ENCODE measurements at places on chromosomes 5 and 9.
A peak's percentile ranks its signal among the peaks of the same experiment; 100 is the strongest.

DNA sequence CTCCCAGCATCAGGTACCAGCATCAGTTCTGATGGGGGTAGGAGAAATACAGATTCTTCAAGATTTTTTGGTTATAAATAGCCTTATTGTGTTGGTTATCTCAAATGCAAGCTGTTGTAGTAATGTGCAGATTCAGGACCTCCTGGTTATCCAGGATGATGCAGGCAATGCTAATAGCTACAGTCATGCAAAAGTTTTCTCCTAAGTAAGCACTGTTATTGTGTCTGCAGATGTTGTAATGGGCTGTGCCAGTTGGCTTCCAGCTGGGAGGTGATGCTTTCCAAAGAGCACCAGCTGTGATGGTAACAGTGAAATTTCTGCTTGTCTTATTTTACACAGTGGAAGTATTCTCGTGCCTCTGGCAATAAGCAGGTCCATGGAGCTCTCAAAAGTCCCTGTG lies 719.2 kb upstream of the CTNND2 start:
- DNase-seq, result no peak

DNA sequence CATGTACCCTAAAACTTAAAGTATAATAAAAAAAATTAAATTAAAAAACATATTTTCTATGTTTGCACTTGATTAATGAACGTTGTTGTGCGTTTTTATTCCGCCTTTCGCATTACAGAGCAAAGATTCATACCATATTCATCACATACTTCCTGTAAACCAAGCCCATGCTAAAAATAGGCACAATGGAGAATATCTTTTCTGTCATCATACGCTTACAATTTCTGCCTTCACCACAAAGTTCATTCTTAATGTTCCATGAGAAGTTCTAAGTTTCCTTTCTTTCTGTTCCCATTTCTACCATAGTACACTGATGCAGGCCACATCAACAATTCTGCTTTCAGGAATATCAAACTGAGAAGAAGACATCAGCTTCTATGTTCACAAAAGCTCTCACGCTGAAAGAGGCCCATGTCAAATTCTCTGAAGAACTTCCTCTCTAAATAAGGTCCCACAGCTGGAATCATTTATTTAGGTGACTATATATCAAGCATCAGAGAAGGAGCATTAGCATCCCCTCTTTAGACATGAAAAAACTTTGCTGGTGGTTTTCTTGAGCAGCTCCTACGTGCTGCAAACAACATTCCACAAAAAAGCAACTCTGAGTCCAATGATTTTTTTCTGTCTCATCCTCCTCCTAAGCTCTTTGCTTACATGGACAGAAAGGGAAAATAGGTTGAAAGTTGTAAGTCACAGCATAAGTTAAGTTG lies 456.4 kb downstream of the CDH10 start:
- DNase-seq, result no peak

DNA sequence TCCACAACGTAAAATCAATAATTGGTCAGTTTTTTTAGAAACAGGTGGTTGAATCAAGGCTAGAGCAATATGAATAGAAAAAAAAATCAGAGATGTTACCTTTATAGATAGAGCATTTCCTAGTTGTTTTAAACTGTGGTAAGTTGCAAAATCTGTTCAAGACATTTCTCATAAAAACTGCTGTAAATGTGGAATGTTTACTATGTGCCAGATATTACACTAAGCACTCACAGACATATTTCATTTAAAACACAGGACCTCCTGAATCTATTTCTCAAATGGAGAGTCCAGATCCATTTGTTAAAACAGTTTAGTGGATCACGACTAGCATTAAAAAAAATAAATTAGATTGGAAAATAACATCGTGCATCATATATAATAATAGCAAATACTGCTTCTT lies 570.0 kb upstream of the ZNF608 start:
- no peak for DNase-seq

- no peak for DNase-seq
Measured at GRCh38 chr5:84303315-84303714, 81.4 kb downstream of the EDIL3 start.

DNA sequence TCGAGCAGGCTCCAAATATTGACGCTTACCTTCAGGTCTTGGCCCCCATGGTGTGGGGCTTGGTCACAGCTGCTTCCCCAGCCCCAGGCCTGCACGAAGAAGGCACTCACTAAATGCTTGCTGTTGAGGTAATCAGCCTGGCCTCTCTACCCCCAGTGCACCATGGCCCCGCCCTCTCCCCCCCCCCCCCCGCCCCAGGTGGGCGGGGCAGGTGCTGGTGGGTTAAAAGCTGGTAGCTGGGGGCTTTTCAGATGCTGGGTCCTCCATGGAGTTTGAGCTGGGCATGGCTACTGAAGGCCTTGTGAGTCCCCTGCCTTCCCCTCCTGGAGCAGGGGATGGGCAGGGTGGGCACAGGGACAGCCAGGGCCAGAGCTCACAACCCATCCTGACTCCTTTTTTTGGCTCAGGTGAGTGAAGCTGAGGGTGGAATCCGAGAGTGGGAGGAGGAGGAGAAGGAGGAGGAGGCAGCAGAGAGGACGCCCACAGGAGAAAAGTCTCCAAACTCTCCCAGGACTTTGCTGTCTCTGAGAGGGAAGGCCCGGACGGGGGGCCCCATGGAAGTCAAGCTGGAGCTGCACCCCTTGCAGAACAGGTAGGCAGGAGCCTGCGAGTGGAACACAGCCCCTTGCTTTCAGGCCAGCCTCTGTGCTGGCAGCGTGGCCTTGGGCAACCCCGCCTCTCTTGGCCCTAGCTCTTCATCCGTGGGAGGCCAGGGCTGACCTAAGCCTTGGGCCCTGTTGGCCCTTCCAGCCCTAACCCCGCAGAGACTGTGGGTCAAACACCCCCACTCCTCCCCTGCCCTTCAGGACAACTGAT lies 4.4 kb upstream of the TSPAN17 start:
- no peak for DNase-seq

DNA sequence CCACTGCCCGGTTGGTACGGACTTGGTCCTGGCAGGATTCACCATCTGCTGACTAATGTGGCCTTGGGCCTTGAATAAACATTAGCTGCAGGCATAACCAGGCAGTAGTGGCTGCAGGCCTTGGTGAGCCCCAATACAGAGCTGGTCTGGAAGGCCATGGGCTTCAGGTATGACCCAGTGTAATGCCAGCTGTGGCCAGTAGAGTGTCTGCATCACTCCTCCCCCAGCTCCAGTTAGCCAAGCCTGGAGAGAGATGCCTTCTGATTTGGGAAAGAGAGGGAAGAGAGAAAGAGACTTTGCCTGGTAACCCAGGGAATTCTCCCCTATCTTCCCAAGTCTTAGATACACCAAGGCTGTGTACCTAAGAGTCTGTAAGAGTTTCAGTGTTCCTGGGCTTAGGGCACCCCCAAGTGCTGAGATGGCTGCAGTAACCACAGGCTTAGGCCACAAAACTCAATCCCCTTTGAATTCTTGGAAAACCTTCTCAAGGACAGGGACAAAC lies 5.6 kb upstream of the C5 start:
- DNase-seq, result no peak

DNA sequence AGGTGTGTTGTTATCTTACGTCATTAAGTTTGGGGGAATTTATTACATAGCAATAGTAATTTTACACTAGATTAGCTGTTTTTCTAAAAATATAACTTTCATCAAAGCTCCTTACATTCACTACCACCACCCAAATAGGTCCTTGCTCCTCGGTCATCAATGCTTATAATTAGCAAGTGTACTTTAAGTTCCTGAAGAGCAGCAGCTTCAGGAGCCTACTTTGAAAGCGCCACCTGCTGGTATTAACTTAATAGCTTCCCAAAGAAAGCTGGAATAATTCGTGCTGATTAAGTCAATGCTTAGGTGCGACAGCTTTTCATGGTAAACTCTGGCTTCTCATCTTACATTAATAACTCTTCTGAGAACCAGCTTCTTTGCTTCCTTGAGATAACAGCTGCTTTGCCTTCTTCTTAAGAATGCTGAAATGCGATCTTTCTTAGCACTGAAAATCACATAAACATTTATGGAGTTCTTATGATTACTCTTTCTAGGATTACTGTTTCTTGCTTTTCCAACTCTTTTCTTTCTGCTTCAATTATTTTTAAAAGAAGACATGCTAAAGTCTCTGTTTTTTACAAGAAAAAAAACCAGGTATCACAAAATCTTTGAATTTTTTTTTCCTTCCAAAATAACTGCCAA lies 10.0 kb upstream of the C5 start:
- DNase-seq, result no peak

- DNase-seq, result no peak
Measured at GRCh38 chr9:136787690-136788400, 3.3 kb upstream of the TMEM141 start.

- no peak for DNase-seq
Measured at GRCh38 chr5:89281766-89282553, 399.0 kb upstream of the MEF2C start.

DNA sequence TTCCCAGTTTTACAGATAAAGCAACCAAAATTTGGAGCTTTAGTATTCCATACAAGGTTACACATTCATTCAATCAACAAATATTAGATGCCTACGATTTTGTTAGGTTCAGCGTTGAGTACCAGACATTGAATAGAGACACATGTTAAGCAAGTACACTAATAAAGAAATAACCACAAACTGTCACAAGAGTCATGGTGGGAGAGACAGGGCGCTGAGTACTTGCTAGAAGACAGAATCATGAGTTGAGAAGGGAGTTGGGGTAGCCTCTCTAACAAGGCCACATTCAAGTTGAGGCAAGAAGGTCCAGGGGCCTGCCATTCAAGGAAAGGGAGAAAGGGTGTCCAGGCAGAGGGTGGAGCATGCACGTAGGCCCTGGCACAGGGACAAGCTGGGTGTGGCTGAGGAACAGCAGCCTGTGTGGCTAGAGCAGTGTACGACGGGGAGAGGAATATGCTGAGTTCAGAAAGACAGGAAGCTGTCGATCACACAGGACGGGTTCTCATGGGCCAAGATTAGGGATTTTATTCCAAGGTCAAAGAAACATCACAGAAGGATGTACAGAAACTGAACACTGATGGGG lies 17.0 kb downstream of the CDK5RAP2 start:
- no peak for DNase-seq

DNA sequence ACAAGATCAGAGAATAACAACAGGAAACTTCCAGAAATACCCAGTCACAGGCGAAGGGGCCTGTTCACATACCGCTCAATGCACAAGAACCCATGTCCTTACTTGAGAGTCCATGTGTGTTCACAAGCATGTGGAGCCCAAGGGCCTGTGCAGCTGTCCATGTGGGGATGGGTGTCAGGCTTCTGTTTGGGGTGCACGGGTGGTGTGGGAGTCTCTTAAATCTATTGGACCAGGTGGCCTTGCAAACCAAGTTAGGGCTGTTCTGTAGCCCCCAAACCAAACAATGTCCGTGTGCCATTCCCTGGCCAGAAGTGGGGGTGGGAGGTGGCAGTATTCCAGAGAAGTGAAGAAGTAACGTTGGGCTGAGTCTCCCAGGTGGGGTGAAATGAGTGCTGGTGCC lies 222.3 kb downstream of the PBX3 start:
- DNase-seq, result no peak

GRCh38 chr5:19739671-19740070 lies 248.3 kb downstream of the CDH18 start:
- no peak for DNase-seq

DNA sequence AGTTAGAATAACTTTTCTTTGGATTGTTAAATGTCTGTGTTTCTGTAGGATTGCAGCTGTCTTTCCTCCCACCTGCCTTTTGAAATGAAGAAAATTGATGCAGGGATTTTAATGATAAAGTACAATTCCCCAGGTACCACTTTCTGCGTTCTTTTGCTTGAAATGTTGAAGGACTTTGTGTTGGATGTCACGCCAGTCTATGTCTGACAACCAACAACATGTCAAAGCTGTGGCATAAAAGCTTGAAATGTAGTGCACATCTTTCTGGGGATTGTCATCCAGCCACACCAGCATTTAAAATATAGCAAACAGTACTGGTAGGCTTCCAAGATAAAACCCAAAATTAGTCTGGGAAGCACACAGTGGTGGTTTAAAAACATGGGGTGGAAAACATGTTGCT lies 381.4 kb downstream of the TMEM161B start:
- DNase-seq, result no peak

GRCh38 chr5:97534166-97534565 lies 351.1 kb upstream of the RIOK2 start:
- DNase-seq, result peak; percentile 50

DNA sequence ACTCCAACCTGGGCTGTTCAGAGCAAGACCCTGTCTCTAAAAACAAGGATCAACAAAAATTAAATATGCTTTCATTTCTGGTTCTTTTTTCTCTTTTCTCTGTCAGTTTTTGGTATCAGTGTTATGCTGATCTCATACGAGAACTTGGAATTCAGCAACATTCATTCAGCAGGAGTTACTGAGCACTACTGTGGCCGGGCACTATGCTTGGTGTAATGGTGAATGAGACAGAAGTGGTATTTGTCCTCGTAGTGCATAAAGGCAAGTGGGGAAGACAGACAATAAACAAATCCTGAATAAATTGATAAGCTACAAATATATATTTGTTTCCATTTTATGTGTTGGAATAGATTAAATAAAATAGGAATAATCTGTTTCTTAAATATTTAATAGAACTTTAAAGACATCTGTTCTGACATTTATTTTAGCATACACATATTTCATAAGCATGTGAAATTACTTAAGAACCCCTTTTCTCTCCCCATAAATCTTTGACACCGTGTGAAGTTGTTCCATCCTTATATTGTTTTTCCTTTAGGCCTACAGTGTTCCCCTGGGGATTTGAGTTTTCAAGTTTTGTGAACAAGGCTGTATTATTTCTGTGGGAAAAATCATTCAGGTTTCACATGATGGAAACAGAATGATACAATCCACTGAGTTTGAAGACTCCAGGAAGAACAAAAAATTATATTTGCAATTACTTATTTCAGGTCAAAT lies 24.6 kb downstream of the UBAP1 start:
- no peak for DNase-seq

- DNase-seq, result no peak
Measured at GRCh38 chr5:180128671-180129261, 57.2 kb upstream of the RNF130 start.

DNA sequence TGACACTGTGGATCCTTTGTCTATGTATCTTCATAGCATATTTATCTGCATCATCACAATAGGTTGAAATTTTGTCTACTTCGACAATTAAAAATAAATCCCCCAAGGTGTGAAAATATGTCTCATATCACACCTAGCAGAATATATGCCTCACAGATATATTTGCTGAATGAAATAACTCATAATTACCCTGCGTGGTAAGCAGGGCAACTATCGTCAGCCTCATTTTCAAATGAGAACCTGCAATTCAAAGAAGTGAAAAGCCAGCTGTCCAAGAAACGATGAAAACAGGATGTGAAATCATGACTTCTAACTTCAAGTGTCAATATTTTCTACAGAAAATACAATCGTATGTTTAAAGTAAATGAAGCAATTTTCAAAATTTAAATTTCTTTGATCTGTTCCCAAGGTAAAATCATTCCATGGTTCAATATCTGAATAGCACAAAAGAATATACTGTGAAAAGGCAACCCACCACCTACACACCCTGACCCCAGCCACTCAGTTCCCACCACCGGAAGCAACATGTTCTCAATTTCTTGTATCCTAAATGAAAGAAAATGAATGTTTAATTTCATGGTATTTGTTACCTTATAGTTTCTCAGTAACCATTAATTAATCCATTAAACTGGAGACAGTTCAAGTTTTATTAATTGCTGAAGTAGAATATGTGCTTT lies 57.1 kb downstream of the TBCA start:
- DNase-seq, result no peak

GRCh38 chr5:24368115-24368514 lies 276.7 kb downstream of the CDH10 start:
- DNase-seq, result no peak
